ENCODE measurements at places on chromosomes 3 and 15. TPM values are rescaled to one million over a fixed set of nuclear protein-coding genes. Genes with fewer than 3 reads are reported as not detected.

Gene GOLGA6L7
- total RNA-seq = not detected

Gene SCN11A
- not detected for total RNA-seq

Gene IQCH
- total RNA-seq = 4.2 TPM

Gene EFCAB12
- total RNA-seq = 0.05 TPM

Gene ZIC1
- not detected for total RNA-seq

Gene TNIK
- total RNA-seq = 24.9 TPM

Gene ZFAND6
- total RNA-seq = 124 TPM

Gene UCN2
- 2.1 TPM for total RNA-seq

Gene CFAP20DC
- 2.7 TPM for total RNA-seq

Gene GOLGA8K
- 0.30 TPM for total RNA-seq

Gene GADL1
- not detected for total RNA-seq

Gene CAPN3
- total RNA-seq = 4.2 TPM

Gene SLC28A1
- total RNA-seq = not detected

Gene ZNF197
- total RNA-seq = 19.4 TPM

Gene U2SURP
- total RNA-seq = 74.8 TPM

Gene BHLHE40
- total RNA-seq = 85.1 TPM

Gene REC114
- total RNA-seq = not detected

Gene BFSP2
- not detected for total RNA-seq

Gene KLHL18
- 23.8 TPM for total RNA-seq

Gene CAV3
- total RNA-seq = not detected

Gene MUC20
- not detected for total RNA-seq

Gene SLC12A8
- total RNA-seq = 33.5 TPM

Gene ZPLD1
- 0.42 TPM for total RNA-seq

Gene ITIH3
- total RNA-seq = not detected

Gene ARHGEF26
- 3.6 TPM for total RNA-seq

Gene MCTP2
- total RNA-seq = 25.3 TPM

All from smooth muscle cell of the umbilical artery (primary cell).